ENCODE measurements at places on chromosomes 13 and 19.

GRCh38 chr19:18117364-18117691 lies 19.8 kb downstream of the MAST3 start:
- no peak for DNase-seq

DNA sequence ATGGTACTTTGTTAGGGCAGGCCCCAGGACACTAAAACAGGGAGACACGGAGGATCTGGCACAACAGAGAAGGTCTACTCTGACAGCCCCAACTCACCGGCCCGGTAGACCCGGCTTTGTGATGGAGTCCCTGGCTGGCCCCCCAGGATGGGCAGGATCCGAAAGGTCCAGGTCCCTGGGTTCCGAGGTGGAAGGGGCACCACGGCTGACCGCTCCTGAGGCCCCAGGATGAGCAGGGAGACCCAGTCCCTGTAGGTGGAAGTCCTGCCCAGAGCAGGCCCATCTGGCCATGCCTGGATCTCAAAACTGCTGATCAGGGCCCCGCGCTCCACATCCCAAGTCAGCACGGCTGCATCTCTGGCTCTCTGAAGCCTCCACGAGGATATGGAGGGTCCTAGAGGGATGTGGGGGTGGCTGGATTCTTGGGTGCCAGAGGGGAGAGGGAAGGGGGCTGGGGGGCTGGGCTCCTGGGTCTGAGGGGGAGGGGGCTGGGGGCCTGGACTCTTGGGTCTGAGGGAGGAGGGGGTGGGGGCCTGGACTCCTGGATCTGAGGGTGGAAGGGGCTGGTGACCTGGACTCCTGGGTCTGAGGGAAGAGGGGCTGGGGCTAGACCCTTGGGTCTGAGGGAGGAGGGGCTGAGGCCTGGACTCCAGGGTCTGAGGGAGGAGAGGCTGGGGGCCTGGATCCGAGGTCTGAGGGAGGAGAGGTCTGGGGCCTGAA lies 4.6 kb downstream of the VSIG10L start:
- no peak for DNase-seq

DNA sequence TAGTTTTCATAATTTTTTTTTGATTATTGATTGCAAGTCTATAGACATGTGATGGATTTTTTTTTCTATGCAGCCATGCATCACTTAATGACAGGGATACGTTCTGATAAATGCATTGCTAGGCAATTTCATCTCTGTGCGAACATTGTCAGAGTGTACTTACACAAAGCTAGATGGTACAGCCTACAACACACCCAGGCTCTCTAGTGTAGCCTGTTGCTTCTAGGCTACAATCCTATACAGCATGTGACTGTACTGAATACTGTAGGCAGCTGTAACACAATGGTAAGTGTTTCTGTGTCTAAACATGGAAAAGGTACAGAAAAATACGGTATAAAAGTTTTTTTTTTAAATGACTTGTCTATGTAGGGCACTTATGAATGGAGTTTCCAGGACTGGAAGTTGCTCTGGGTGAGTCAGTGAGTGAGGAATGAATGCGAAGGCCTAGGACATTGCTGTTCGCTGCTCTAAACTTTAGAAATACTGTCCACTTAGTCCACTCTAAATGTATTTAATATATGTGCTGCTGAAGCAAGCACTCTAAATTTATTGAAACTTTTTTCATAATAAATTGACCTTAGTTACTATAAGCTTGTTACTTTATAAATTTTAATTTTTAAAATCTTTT lies 20.3 kb downstream of the SPATA13 start:
- no peak for DNase-seq

- no peak for DNase-seq
Observed at GRCh38 chr19:6509118-6509971, 7.2 kb upstream of the TUBB4A start.

- no peak for DNase-seq
Observed at GRCh38 chr13:74206061-74206561, 71.9 kb upstream of the KLF12 start.

- no peak for DNase-seq
Observed at GRCh38 chr19:34319230-34319585, 45.8 kb upstream of the GPI start.

- DNase-seq = no peak
Observed at GRCh38 chr19:3798137-3798536, 12.0 kb upstream of the MATK start.

GRCh38 chr19:5171711-5172110 lies 168.9 kb downstream of the PTPRS start:
- no peak for DNase-seq

DNA sequence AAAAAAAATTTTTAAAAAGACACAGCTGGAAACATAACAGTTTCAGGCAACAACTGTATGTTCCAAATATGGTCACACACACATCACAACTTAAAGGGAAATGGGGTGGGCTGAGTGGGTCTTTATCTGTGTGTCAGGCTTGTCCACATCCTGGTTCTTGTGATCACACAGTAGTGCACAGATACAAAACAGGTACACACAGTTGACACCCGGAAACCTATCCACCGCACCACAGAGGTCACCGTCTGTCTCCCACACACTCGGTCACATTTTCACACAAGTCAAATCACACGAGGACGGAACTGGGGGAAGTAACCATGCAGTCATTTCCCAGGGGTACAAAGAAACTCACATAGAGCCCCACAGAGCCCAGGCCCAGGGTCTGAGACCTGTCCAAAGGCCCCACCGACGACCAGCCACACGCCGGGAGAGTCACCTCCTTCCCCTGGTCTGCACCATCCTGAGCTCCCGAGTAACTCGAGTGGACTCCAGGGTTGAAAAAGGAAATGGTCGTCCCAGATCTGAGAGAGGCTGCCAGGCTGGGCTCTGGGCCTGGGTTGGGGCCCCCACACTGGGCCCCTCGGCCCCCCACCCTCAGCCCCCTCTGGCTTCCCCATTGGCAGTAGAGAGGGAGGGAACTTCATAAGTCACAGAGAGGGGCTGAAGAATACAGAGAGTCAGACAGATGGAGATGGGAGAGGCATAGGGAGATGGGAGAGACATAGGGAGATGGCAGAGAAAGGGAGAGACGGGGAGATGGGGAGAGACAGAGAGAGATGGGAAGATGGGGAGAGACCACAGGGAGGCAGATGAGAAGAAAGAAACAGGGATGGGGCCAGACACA lies 1.3 kb upstream of the PPAN start:
- no peak for DNase-seq

- DNase-seq = no peak
Observed at GRCh38 chr19:17582613-17583012, 27.2 kb downstream of the COLGALT1 start.

DNA sequence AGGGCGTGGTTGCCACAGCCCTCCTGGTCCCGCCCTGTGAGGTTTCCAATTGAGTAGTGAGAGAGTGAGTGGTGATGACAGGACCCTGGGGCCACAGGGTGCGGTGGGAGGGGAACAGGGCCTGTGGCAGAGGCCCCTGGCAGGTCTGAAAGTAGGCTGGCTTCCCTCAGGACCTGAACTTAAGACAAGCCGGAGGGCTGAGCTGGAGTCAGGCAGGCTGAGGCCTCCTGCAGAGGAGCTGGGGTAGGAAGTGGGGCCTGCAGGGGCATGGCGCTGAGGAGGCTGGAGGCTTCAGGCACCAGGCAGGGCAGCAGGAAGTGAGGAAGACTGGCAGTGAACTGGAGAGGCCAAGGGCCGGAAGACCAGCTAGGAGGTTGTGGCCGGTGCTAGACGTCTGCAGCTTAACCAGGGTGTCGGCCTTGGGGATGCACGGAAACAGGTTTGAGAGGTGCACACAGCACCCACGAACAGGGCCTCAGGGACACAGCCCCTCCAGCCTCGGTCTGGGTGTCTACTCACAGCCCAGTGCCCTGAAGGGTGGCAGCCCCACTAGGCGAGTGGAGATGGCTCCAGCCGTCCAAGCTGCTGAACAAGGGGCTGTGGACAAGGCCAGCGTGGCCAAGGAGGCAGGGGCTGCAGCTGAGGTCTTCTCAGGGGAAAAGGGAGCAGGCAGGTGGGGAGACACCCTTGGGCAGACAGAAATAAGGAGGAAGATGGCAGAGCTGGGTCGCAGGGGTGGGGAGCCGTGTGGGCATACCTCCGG lies 17.8 kb downstream of the POP4 start:
- DNase-seq = no peak

DNA sequence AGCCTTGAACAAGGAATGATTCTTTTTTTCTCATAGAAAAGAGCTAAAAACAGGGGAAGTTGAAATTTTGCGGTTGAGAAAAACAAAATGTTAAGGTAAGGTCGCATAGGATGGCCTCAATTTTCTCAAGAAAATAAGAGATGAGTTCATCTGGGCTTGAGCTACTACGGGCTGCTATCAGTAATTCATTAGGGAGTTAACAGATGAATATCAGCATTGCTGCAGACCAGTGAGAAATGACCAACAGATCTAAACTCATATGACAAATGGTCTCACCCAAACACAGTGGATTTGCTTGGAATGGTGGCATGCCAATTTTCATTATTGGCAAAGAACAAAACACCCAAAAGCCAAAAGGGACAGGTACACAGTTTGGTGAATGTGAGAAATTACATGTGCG lies 56.6 kb downstream of the GPC6 start:
- no peak for DNase-seq

Measured in neural crest cell (in vitro differentiated cells).